ENCODE measurements at places on chromosomes 5 and 9.

GRCh38 chr9:97615439-97616072 lies 17.6 kb downstream of the TSTD2 start:
- DNase-seq, result peak; percentile 44

DNA sequence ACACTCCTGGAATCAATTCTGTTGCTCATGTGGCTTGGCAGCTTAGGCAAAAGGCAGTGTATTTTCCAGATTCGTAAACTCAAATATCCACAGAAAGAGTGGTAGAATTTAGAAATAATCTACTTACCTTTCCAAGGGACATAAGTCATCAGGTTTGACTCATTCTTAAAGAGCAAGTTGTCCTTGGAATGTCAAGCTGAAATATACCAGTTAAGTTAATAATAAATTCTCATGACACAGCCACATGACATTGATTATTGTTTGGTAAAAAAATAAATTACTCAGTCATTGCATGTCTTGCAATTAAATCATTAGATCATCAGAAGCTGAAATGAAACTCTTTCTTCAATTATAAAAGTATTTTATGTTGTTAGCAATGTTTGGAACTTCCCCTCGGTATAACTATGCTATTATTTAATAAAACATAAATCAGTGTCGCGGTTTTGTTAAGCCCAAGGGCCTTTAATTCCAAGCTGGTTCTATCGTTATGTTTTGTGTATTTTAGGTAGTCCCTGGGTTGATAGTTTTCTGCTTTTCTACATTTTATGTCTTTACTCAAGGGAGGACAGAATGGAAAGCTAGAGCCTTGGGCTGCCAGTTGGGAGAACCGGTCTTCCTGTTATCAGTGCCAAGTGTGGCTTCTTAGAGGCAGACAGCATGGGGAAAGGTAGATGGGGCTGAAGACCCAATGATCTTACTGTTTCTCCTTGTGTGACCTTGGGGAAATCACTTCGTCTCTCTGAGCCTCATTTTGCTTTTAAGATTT lies 79.3 kb upstream of the PRLR start:
- no peak for DNase-seq

DNA sequence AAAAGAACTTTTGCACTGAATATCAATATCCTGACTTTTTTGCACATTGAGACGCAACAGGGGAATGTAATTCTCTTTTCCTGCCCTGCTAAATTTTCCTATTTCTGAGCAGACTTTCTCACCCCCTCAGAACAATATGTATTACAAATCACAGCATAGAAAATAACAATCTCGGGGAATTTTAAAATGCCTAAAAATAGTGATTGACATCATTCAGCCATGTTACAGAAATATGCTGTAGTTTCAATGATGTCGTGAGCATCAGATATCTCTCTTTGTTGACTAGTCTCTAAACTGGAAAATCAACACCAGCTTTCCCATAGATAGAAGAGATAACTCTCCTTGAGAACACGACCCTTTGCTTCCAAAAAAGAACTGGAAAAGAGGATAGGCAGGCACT lies 166.7 kb downstream of the ZDHHC21 start:
- no peak for DNase-seq

DNA sequence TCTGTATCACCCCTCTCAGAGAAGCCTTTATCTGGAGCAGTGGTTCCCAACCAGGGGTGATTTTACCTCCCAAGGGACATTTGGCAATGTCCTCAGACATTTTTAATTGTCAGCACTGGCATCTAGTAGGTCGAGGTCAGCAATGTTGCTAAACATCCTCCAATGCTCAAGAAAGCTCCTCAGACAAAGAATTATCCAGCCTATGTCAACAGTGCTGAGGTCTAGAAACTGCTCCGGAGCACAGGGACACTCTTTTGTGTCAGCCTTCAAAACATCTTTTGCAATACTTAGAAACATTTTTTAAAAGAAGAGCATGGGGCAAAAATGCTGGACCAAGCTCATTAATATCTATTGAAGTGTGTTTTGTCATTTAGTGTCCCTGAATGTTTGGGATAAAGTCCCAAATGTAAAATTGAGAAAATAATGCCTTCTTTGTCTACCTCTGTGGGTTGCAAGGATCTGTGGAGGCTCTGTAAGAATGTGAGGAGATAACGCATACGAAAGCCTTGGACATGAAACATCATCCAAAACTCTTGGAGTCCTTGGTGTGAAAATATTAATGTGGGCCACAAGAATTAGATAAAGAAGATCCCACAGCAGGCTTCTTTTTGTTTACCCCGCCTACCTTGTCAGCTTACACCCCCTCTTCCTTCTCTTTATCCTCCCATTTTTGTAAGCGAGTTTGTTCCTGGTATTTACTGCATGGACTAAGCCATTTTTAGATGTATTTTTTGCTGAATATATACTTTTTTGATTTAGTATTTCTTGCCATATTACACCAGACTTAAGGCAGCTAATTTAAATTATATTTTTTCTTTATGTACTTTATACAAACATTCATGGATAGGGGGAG lies 193.5 kb downstream of the CD180 start:
- no peak for DNase-seq

- no peak for DNase-seq
Observed at GRCh38 chr5:131619102-131619501, 15.9 kb downstream of the RAPGEF6 start.

DNA sequence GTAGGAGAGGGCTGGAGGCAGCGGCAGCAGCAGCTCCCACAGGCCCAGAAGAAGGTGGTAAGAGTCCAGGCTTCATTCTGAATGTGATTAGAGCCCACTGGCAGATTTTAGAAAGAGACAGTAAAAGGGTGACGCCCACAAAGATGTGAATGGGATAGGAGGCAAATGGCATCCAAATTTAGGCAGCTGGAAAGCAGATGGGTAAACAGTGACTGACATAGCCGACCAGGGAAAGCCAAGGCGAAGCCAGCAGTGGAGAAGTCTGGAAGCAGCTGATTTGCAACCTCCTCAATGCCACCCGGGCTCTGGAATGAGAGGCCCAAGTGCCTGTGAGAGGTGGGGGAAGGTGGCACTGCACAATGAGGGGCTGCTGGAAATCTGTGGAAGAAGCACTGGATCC lies 103.3 kb downstream of the C5orf15 start:
- no peak for DNase-seq

- DNase-seq, result no peak
Observed at GRCh38 chr5:38078161-38078560, 180.2 kb upstream of the EGFLAM start.

DNA sequence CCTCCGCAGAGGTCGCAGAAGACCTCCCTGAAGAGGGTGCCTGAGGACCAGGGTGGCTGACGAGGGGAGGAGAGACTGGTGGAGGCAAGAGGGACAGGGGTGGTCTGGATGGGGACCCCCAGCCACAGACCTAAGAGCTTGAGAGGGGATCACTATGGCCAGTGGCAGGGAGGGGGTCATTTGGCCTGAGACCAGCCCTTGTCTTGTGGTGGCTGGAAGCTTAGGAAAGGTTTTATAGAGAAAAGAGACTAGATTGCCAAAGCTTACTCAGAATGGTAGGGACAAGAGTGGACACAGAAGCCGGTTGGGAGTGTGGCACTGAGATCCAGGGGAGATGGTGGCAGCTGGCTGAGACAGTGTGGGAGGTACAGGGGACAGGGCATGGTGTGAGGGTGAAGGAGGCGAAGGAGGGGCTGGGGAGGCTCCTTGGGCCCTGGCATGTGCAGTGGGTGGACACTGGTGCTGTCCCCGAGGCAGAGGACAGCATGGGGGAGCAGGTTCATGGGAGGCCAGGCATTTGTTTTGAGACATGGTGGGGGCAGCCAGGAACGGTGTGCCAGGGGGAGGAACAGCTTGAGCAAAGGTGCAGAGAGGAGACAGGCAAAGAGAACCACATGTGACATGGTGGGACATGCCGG lies 123.0 kb downstream of the C9orf50 start:
- no peak for DNase-seq

DNA sequence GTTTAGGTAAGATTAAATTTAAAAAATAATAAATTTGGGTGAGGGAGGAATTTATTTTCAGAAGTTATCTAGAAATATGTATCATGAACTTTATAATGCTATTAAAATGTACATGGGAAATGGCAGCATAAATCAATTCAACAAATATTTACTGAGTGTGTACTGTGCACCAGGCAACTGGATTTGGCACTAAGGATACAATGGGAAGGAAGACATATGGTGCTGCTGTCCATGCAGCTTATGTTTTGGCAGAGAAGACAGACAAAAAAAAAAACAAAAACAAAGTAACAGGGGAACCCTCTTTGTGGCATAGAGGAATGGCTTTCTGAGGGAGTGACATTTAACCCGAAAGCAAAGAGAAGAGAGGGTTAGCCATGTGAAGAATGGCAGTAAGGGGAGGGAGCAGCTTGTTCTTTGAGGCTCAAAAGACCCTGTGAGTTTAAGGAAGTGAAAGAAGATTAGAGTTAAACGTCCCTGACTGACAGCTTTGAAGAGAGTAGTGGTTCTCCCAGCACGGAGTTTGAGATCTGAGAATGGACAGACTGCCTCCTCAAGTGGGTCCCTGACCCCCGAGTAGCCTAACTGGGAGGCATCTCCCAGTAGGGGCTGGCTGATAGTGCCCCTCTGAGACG lies 23.9 kb downstream of the CNTRL start:
- DNase-seq, result no peak

- DNase-seq, result no peak
Observed at GRCh38 chr5:116315531-116315930, 230.7 kb downstream of the COMMD10 start.

GRCh38 chr9:110753731-110754231 lies 85.2 kb downstream of the MUSK start:
- DNase-seq, result peak; percentile 64

DNA sequence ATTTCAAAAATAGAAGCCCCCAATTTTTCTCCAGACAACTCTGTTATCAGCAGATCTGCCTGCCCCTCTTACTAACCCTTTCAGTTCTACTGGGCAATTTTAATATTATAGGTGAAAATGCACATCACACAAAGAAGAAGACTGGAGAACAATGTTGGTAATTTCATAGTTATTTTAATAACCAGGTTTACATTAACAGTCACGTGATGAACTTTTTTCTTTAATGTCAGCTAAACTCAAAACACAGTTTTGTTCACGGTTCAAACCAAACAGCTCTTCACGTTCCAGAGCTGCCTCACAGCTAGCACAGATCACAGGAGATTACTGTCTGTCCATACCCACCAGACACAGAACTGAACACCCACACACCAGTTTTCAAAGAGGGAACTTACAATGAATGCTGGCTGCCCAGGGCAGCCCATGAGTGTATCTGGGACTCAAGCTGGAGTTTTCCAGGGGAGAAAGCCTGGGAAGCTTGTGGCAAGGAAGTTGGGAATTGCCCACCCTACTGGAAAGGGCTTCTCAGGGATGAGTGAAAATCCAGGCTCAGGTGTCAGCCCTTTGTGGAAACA lies 119.1 kb downstream of the DPYSL3 start:
- DNase-seq, result no peak

DNA sequence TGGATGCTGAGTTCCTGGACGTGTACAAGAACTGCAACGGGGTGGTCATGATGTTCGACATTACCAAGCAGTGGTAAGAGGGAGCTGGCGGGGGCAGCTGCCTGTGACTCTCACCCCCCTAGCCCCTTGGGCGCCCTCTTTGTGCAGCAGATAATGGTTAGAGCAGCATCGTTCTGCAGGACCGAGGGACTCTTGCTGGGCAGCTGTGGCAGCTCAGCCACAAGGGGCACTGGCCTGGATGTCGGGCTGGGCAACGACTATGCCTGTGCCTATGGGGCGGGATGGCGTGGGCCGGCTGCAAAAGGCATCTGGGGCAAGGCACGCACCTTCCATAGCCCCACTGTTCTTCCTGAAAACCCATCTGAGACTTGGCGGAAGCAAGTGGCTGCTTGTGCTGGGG lies 12.9 kb upstream of the AJM1 start:
- DNase-seq, result no peak

DNA sequence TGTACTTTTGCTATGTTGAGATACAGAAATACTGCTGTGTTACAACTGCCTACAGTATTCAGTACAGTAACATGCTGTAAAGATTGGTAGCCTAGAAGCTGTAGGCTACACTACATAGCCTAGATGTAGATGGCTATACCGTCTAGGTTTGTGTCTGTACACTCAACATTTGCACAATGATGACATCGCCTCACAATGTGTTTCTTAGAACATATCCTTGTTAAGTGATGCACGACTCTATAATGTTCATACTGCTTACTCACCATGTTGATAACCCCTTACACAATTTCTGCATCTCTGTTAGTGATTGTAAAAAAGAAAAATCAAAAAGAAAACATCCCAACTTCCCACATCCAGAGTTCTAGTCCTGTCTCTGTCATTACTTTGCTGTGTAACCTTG lies 450.0 kb downstream of the CCDC171 start:
- peak; percentile 59 for DNase-seq

- no peak for DNase-seq
Observed at GRCh38 chr5:150575745-150576448, 64.6 kb upstream of the SYNPO start.

DNA sequence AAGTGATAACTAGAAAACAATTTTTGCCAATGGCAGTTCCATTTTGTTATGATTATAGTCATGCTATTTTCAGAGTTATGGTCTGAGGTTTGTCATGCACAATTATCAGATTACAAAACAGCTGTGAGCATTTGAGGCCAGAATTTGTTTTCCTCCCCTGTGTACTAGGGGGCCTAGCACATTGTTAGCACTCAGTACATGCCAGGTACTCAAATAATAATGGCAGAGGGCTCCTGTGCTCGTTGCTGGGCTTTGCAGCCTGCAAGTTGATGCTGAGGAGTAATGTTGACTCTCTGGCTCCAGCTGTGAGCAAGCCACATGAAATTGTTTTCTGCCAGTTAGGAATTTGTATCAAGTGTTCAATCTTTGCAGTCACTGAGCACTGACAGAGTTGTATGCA lies 6.9 kb downstream of the DNAI1 start:
- DNase-seq, result no peak

GRCh38 chr5:98193921-98194760 lies 579.3 kb upstream of the RGMB start:
- no peak for DNase-seq

DNA sequence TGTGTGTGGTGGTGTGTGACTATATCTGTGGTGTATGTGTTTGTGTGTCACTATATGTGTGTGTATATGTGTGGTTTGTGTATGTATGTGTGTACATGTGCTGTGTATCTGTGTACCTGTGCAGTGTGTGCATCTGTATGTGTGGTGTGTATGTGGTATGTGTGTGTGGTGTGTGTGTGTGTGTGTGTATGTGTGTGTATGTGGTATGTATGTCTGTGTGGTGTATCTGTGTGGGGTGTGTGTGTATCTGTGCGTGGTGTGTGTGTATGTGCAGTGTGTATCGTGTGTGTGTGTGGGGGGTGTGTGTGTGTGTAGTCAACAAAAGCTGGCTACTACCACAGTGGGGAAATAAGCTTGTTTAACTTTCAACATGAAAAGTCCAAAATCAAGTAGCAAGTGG lies 31.6 kb upstream of the TENT4A start:
- DNase-seq, result no peak

- no peak for DNase-seq
Observed at GRCh38 chr9:114416290-114416689, 28.5 kb upstream of the AKNA start.

- DNase-seq, result peak; percentile 93
Observed at GRCh38 chr9:69898714-69899209, 78.1 kb downstream of the CFAP95 start.

- DNase-seq, result no peak
Observed at GRCh38 chr9:127608104-127608966, 3.7 kb upstream of the STXBP1 start.

All from fibroblast of upper back skin (primary cell).